ENCODE measurements at places on chromosomes 7 and 10. TPM values are rescaled to one million over a fixed set of nuclear protein-coding genes. Genes with fewer than 3 reads are reported as not detected.

The LIPF gene
- total RNA-seq, result not detected

The LBX1 gene
- total RNA-seq, result not detected

The KCND2 gene
- not detected for total RNA-seq

GRCh38 chr10:1242975-1243374, 186.8 kb downstream of the WDR37 start:
- DNase-seq, result no peak

GRCh38 chr10:6364893-6365292, 162.2 kb downstream of the PFKFB3 start:
- DNase-seq, result no peak

DNA sequence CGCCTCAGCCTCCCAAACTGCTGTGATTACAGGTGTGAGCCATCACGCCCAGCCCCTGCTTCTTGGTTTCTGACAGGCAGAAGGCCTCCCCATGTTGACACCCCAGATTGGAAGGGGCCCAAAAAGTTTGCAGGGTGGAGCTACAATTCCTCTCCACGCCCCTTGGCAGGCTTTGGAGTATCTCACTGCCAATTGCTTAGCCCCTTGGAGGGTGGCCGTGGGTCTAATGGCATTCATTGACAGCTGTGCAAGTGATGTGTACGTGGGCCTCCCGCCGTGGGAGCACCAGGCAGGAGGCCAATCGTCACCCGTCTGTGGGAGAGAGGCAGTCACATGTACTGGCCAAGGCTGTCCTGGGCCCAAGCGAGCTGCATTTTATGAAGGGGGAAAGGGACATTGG, 73.7 kb upstream of the PPIF start:
- DNase-seq, result no peak

- peak; percentile 45 for DNase-seq
Measured at GRCh38 chr7:69411466-69411865, 186.8 kb upstream of the AUTS2 start.

- peak; percentile 48 for DNase-seq
Measured at GRCh38 chr7:137475966-137476365, 132.4 kb upstream of the PTN start.

DNA sequence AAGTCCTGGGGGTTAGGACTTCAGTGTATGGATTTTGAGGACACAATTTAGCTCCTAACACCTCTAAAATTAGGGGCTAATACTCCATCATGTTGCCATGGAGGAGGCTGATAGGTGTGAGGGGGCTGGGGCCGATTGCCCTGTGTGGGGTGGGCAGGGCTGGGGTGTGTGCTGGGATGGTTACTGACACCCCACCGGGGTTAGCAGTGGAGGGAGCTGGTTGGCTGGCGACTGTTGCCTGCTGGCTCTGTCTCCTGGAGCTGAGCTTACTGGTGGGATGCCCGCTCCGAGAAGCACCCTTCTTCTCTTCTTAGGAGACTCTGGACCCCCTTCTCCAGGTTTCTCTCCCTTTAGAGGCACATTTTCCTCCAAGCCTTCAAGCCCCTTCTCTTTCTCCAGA, 22.2 kb upstream of the SH2D4B start:
- no peak for DNase-seq

DNA sequence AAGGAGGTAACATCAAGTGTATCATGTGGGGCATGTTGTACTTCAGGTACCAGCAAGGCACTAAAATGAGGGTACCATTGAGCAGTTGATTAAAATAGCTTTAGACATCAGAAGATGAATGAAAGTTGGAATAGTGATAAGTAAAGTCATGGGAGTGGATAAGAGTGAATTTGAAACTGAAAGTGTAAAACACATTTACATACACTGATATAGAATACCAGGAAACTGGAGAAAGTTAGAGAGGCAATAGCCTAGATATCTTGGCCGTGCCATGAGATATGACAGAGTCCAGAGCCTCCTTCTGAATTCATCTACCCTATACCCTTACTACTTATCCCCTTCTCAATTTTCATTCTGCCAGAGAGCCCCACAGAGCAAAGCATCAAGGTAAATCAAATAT, 76.6 kb downstream of the GRM3 start:
- DNase-seq, result no peak

- DNase-seq, result no peak
Measured at GRCh38 chr7:77985974-77986339, 187.4 kb downstream of the PHTF2 start.

DNA sequence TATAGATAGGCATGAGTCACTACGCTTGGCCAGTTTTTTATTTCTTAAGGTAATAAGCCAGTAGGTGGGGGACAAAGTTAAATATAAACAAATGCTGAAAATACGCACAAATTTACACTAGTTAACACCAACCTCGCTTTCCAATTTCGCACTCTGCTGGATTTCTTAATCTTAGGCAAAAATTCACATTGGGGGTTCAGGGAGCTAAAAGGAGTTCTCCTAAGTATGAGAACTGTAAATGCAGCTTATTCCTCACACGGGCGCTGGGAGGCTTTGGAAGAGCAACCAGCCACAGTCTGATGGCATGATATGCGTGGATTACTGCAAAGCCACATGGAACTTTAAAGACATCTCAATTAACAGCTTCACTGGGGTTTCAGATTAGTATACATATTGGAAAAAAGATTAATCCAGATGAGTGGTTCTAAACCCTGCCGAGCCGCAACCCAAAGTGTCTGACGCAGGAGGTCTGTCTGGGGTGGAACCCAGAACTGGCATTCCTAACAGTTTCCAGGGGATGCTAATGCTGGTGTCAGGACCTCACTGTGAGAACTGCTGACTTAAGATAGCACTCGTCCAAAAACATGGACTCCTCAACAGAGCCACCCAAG, 16.2 kb downstream of the TNS3 start:
- DNase-seq, result no peak

DNA sequence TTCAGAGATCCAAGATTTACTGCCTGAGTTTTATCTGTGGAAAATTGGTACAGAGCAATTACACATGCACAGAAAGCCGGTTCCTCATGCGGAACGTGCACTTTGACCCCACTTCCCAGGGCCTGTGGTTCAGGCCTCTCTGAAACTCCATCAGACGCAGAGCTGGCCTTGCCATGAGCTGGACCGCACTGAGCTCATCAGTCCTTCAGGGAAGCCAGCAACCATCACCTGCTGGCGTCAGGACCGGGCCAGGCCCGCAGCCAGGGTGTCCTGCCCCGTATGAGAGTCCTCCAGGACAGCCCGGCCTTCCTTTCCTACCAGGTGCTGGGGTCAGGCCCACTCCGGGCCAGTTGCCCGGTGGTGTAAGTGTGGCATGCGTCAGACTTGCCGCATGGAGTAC, 446.5 kb upstream of the FOXK1 start:
- no peak for DNase-seq
